ENCODE measurements at places on chromosomes 5 and 9. TPM values are rescaled to one million over a fixed set of nuclear protein-coding genes. Genes with fewer than 3 reads are reported as not detected.

PCDHGA7 gene
- polyA plus RNA-seq, result 0.23 TPM

S100Z gene
- polyA plus RNA-seq, result 1.7 TPM

LCN9 gene
- polyA plus RNA-seq, result not detected

CDX1 gene
- 0.28 TPM for polyA plus RNA-seq

AK8 gene
- 2.4 TPM for polyA plus RNA-seq

RNF180 gene
- polyA plus RNA-seq, result 2.2 TPM

ACTBL2 gene
- polyA plus RNA-seq, result 0.29 TPM

CER1 gene
- not detected for polyA plus RNA-seq

UBE2D2 gene
- polyA plus RNA-seq, result 97.8 TPM

POU5F2 gene
- 0.02 TPM for polyA plus RNA-seq

C5orf46 gene
- not detected for polyA plus RNA-seq

RPL37 gene
- 2,683 TPM for polyA plus RNA-seq

PCDHB4 gene
- 1.4 TPM for polyA plus RNA-seq

ABCA1 gene
- polyA plus RNA-seq, result 14.4 TPM

MEIKIN gene
- polyA plus RNA-seq, result 0.08 TPM

OR13F1 gene
- not detected for polyA plus RNA-seq

C9orf152 gene
- polyA plus RNA-seq, result 4.2 TPM

GTF3C5 gene
- 41.0 TPM for polyA plus RNA-seq

SPATA31C1 gene
- not detected for polyA plus RNA-seq

MARCOL gene
- polyA plus RNA-seq, result not detected

FUBP3 gene
- 26.5 TPM for polyA plus RNA-seq

SURF1 gene
- polyA plus RNA-seq, result 75.3 TPM

TDRD7 gene
- polyA plus RNA-seq, result 6.8 TPM

SNCB gene
- polyA plus RNA-seq, result 0.02 TPM

PCDHB10 gene
- polyA plus RNA-seq, result 0.63 TPM

EIF4E1B gene
- not detected for polyA plus RNA-seq

INSL4 gene
- not detected for polyA plus RNA-seq

FOXD4L6 gene
- not detected for polyA plus RNA-seq

ELOVL7 gene
- polyA plus RNA-seq, result 2.9 TPM

C9orf50 gene
- polyA plus RNA-seq, result not detected

CARTPT gene
- polyA plus RNA-seq, result not detected

PCDHGC4 gene
- 0.24 TPM for polyA plus RNA-seq

KIAA1958 gene
- 2.0 TPM for polyA plus RNA-seq

MAMDC2 gene
- polyA plus RNA-seq, result 8.7 TPM

MAPK9 gene
- 13.1 TPM for polyA plus RNA-seq

NOTCH1 gene
- polyA plus RNA-seq, result 24.7 TPM

HNRNPA0 gene
- 22.0 TPM for polyA plus RNA-seq

Data from lung (tissue), 17 donors.